ENCODE measurements at places on chromosomes 16 and 17.

DNA sequence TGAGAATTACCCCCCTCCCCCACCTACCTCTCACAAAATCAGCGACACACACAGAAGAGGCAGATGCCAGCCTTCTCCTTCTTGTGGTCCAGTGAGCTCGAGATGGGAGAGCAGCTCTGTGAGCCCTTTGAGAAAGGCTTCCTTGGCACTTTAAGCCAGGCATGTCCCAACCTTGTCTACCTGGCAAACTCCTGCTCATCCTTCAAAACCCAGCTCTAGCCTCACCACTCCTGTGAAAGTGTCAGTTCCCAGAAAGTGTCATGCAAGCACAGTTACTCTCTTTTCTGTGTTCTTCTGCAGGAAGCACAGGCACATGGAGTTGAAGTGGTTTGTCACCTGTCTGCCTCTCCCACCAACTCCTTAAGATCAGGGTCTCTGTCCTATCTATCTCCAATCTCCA is 1.6 kb downstream of the TMEM98 start:
- no peak for DNase-seq

- DNase-seq, result no peak
These were observed 10.4 kb downstream of the CANT1 start for GRCh38 chr17:78999056-78999768.

GRCh38 chr17:4369557-4370230 is 3.2 kb upstream of the UBE2G1 start:
- no peak for DNase-seq

- no peak for DNase-seq
These were observed 140.6 kb downstream of the MAP2K6 start for GRCh38 chr17:69555056-69555455.

- no peak for DNase-seq
These were observed 7.1 kb downstream of the COL1A1 start for GRCh38 chr17:50194140-50194933.

GRCh38 chr16:3036726-3037315 is at the start of gene BICDL2:
Gene BICDL2, minus strand, starts transcription at chr16:3036944. Its CDS starts 1,448 bp downstream, at chr16:3035496.
- DNase-seq, result no peak

DNA sequence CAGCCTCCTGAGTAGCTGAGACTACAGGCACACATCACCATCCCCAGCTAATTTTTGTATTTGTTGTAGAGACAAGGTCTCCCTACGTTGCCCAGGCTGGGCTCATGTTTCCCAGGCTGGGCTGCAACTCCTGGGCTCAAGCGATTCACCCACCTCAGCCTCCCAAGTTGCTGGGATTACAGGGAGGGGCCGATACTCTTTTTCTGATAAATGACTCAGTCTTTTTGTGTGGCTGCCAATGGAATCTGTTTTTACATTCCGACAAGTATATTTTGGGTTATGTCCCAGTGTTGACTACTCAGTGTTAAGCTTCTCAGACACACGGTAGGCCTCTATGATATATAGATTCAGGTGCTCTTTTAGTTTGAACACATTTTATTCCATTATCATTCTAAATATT is 58.1 kb downstream of the SLFN11 start:
- peak; percentile 76 for DNase-seq

- DNase-seq, result no peak
These were observed 121.5 kb upstream of the ADAMTS18 start for GRCh38 chr16:77556201-77556873.

DNA sequence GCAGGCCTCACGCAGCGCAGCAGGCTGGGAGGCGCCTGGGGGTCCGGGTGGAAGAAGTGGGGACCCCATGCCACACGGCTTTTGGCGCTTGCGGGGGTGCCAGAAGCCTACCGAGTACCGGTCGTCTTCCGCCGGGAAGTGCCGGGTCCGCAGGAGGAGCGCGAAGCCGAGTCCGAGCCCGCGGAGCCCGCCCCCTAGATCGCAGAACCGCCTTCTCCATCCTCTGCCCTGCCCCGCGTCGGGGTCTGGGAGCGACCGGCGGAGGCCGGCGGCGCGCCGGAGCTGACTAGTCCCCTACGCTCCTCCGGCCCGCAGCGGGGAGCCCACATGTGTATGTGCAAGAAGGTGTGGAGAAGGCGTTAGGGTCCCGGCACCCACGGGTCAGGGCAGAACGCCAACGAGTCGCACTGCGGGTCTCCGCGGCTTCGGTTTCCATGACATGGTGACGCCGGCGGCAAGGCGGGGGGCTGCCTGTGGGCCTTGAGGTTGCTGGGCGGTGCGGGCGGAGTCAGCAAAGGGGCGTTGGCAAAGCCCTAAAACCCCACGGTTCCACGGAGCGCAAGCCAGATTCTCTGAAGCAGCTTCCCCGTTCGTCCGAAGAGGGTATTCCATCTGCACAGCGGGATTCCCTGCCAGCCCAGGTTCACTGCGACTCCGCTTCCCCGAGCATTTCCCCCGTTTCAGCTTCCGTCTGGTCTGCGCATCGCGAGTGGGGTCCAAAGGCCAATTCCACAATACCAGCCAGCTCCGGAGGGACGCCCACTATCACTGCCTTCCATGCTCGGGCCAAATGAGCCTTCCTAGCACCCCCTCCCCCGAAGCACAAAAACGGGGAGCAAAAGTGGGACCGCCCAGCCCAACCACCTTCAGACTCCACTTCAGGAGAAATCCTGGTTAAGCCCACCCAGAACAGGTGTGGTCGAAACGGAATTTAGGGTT is 2.3 kb upstream of the LHX1 start:
- no peak for DNase-seq

GRCh38 chr16:65294165-65294564 is 172.3 kb upstream of the CDH11 start:
- no peak for DNase-seq

GRCh38 chr16:20826039-20826566 is 19.8 kb downstream of the REXO5 start:
- DNase-seq, result no peak

DNA sequence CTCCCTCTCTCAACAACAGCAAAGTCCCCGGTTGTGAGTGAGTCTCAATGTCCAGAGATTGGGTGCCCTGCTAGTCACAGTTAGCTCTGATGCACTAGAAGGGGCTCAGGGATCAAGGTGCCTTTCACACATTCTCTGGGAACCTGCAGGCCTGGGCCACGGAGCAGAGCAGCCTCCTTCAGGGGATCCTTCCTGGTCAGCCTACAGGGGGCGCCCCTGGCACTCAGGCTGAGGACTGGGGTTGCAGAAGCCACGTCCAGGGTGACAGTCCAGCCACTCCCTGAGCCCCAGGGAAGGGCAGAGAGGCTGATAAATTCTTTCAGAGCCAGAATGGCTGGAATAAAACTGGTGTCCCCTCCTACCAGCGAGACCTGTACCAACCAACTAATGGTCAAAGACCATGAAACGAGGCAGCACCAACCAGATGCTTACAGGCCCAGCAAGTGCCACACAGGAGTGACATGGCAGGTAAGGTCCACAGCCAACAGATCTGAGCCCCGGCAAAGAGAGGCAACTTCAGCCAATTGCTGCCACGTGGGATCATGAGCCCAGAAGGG is 43.5 kb downstream of the ST3GAL2 start:
- DNase-seq, result peak; percentile 62

DNA sequence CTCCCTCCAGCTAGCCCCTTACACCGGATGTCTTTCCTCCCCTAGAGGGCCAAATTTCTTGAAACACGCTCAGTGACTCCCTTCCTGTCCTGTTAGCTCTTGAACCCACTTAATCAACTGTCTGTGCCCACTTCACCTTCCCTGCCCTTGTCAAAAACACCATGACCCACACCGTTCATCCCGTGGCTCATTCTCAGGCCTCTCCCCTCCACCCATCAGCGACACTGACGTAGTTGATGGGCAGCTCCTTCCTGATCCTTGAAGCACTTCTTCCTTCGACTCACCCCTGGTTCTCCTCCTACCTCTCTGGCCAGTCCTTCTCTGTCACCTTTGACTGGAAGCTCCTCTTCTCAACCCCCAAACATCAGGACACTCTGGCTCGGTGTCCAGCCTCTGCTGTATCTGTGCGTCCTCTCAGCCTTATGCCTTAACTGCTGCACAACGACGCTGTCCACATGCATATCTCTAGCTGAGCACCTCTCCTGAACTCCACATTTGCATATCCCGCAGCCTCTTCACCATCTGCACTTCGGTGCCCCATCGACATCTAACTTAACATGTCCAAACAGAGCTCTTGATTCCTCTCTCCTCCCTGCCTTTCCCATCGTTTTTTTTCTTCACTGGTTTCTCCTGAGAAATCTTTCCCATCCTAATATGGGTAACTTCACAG is 39.3 kb upstream of the CCDC182 start:
- DNase-seq, result no peak

- no peak for DNase-seq
These were observed 366.6 kb downstream of the HS3ST4 start for GRCh38 chr16:26058326-26058725.

- DNase-seq, result no peak
These were observed 118.6 kb upstream of the TNRC6C start for GRCh38 chr17:77839698-77840512.

DNA sequence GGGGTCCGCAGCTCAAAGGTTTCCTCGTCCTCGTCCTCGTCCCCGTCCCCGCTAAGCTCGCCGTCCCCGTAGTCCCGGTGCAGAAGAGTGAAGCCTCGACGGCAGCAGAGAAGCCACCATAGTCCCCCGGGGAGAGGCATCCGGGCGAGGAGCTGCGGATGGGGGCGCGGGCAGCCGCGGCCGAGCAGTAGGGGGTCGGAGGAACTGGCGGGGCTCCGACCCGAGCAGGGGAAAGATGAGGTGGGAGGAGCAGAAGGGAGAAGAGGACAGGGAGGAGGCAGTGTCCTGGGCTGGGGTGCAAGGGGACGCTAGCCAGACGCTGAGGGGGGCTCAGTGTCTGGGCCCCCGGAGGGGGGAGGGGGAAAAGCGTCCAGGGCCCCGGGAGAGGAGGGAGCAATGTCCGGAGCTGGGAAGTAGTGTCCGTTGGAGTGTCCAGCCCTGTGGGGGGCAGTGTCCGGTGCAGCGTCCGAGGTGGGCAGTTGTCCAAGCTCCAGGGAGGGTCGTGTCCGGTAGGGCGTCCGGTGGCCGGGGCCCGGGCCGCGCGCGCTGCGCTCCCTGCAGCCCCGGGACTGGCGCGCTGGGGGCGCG is at the start of gene PLEKHH3:
Gene PLEKHH3, minus strand, starts transcription at position 571 of the 588 bp plus-strand sequence. Its CDS starts 431 bp downstream, at position 140.
- no peak for DNase-seq

GRCh38 chr16:12498077-12498476 is 305.6 kb downstream of the CPPED1 start:
- no peak for DNase-seq

DNA sequence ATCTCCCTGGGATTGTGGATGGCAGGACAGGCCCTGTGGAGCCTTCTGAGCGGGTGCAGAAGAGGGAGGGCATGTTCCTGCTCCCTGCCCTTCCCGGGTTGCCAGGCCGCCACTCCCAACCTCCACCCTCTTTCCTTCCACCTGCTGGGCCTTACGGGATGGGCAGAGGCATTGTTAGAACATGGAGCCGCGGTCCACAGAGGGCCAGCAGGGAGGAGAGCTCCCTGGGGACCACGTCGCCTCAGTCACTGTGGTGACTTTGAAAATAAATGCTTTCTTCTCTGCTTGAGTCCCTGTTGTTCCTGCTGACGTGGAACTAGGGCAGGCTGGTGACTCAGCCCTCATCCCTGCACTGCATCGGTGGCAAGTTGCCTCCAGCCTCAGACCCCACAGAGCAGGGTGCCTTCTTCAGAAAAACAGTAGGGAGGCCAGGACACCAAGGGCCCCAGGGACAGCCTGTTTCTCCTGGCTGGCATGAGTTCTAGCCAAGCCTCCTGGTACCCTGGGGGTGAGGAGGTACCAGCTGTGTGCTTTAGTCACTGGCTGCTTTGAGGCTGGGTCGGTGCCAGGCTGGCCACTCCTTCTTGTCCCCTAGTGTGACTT is 224.9 kb downstream of the SEC14L1 start:
- peak; percentile 76 for DNase-seq

- DNase-seq, result no peak
These were observed 54.8 kb downstream of the PLXDC1 start for GRCh38 chr17:39096508-39097149.

- peak; percentile 76 for DNase-seq
These were observed 42.5 kb downstream of the GOSR1 start for GRCh38 chr17:30519707-30520106.
